Left renal pelvis (tissue), 4 donors: ENCODE measurements at places on chromosomes 3 and 15. TPM values are rescaled to one million over a fixed set of nuclear protein-coding genes. Genes with fewer than 3 reads are reported as not detected.

DNA sequence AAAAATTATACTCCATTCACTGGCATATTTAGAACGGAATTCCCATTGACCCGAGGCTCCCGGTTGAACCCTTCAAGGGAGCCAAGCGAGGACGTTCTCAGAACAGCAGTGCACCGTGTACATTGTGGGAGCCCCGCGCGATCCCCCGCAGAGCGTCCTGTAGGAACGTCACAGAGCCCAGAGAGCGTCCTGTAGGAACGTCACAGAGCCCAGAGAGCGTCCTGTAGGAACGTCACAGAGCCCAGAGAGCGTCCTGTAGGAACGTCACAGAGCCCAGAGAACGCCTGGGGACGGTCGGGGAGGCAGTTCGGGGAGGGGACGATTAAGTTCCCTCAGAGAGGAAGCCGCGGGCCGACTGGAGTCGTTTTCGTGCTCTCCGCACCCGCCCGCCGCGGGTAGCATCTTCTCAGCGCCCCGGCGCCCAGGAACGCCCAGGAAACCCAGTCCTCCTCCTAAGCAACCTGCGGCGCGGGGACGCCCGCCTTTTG is 506 bp upstream of the ATP1B3 start:
- peak; percentile 38 for DNase-seq

DNA sequence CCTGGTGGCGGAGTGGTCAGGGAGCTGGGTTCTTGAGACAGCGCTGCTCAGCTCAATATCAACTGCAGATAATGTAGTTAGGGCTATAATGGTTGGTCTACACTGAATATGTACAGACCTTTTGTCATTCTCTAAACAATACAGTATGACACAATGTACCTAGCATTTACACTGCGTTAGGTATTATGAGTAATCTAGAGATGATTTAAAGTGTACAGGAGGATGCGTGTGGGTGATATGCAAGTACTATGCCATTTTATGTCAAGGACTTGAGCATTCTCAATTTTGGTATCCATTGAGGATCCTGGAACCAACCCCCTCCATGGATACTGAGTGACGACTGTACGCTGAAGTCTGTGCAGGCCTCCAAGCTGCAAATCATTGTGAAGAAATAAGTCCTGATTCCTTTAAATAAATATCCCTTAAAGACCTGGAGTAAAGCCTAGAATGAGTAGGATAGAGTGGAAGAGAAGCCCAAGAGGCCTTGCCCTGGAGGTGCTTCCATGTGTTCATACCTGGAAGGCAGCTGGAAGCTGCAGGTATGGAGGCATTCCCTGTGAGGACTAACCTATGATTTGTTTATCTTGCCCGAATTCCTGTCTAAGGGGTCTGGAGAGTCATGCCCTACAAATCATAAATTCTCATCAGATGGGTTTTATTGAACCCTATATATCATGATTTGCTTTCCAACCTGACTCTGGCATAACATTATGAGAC is 15.7 kb upstream of the RTP1 start:
- DNase-seq: no peak

The GNAT1 gene
- polyA plus RNA-seq: not detected

The FEZF2 gene
- not detected for polyA plus RNA-seq

The MAGI1 gene
- polyA plus RNA-seq: 9.3 TPM

The AVEN gene
- 16.9 TPM for polyA plus RNA-seq

The GOLGA6L4 gene
- polyA plus RNA-seq: 30.0 TPM

- no peak for DNase-seq
These were observed 29.3 kb upstream of the SLC28A1 start for GRCh38 chr15:84855136-84855535.

The TMEM207 gene
- polyA plus RNA-seq: 0.42 TPM

- DNase-seq: no peak
These were observed 671.5 kb downstream of the FHIT start for GRCh38 chr3:60579734-60580133.

DNA sequence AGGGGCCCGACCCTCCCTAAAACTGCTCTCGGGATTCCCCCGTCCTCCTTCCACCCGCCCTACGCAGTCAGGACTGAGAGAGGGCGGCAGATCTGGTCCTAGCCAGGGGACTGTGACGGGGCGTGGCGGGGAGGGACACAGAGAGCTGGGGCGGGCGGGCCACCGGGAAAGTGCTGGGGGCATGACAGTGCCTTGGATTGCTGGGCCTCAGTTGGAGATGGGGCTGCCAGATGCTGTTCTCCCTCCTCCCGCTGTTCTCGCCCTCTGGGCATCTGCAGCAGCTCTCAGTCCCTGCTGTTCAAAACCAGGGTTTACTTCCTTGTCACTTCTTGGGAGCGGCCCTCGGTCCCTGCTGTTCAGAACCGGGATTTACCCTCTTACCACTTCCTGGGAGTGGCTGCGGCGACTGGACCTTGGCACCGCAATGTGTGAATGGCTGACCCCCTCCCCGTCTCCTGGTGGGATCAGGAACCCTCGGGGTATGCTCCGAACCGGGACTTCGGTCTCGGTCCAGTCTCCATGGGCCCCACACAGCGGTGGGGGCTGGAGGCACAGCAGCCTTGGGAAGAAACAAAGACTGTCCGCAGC is 1.8 kb upstream of the RPP25 start:
- DNase-seq: no peak

DNA sequence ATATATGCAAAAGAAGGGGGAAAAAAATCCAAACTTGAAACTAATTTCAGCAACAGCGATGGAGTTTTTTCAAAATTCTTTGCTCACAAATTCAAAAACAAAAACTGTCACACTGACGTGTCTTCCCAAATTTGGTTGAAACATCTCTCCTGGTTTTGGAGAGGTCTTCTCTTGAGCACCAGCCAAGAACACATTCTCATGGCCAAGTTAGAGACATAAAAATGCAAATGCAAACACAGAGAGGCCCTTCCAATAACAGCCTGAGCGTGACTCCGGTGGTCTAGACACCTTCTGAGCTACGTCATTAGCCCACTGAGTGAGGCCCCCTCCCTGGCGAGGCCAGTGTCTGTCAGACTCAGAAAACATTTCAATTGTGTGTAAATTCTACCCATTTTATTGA is 436.0 kb upstream of the PROK2 start:
- DNase-seq: no peak

DNA sequence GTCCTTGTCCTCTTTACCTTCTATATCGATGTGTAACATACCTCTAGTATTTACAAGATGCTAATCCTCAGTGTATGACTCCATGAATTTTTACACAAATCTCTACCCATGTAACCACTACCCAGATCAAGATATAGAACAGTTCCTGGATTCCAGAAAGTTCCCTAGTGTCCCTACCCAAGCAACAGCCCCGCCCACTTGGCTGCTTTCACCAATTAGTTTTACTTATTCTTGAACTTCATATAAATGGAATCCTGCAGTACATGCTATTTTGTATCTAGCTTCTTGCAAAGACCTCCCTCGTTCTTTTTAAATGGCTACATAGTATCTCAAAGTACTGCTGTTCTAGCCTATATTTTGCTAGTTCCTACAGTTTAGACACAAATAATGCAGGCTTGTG is 33.0 kb downstream of the CD276 start:
- no peak for DNase-seq

GRCh38 chr3:115248274-115248673 is 101.2 kb upstream of the ZBTB20 start:
- DNase-seq: no peak

DNA sequence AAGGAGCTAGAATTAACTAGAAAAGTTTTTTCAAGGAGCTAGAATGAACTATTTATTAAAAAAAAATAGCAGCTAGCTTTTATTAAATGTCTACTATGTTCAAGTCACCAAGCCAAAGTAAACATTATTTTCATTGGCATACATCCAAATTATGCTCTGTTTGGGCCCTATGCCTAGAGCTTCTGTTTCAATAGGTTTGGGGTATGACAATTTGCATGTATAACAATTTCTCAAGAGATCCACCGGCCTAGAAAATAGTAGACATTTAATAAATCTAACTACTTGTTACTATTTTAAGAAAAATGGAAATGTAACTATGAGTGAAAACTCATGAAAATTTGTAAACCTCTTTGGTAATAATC is 8.0 kb downstream of the GABRR3 start:
- no peak for DNase-seq

The SELENOS gene
- polyA plus RNA-seq: 70.9 TPM

DNA sequence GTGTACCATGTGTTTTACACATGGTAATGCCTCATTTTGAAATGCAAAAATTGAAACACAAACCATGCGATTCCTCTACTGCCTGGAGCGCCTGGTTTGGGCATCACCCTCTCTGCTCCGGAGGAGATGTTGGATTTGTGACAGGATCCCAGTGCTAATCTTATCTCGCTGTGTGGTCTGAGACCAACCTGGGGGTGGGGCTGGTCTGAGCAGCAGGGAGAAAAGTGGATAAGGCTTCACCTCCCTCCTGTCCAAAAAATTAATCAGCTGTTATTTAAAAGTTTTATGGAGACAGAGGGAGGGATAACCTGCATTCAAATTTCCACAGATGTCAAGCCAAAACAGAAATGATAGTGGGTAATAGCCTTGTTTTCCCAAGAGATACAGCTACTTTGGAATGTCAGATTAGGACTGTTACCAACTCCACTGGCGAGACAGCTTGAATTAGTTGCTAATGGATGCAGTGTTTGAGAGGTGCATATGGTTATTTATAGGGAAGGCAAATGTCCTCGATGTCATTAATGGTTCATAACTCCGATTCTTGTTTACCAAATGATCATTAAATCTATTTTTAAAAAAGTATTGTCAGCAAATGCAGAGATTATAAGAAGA is 54.0 kb upstream of the SKOR1 start:
- DNase-seq: no peak

The NRG4 gene
- 5.7 TPM for polyA plus RNA-seq

GRCh38 chr15:82132742-82133141 is 86.9 kb upstream of the MEX3B start:
- DNase-seq: no peak

The SORD gene
- polyA plus RNA-seq: 39.0 TPM

- DNase-seq: no peak
These were observed 389.0 kb upstream of the C2CD4B start for GRCh38 chr15:62553911-62554563.

GRCh38 chr15:73950479-73950830 is 24.2 kb downstream of the LOXL1 start:
- DNase-seq: no peak

The NMB gene
- polyA plus RNA-seq: 4.8 TPM

GRCh38 chr15:73746883-73747282 is 6.3 kb downstream of the INSYN1 start:
- DNase-seq: no peak

The THSD4 gene
- polyA plus RNA-seq: 43.0 TPM

GRCh38 chr3:127671523-127672428 is 976 bp upstream of the ABTB1 start:
- DNase-seq: no peak

DNA sequence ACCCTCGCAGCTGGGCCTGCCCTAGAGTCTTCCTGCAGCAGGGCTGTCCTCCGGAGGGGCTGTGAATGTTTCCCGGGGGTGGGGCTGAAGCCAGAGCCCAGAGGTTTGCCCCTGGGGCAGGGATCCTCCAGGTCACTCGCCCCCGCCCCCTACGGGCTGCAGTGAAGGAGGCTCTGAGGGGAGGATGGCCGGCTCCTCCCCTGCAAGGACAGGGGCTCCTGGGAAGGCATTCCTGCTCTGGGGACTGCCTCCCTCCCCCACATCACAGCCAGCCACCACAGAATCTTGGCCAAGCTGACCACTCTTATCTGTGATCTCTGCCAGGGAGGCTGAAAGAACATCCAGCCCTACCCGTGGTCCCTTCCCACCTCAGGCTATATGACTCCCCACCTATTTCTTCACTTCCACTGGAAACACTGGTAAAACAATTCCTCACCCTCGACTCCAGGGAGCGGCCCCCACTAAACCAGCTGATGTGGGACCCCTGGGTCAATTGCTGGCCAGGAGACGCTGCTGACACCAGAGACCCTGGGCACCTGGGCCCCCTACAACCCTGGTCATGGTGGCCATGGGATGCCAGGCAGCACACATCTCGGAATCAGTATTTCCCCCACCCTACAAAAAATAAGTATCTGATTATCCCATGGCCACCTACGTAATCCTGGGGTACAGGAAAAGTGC is 66.0 kb downstream of the HMCES start:
- DNase-seq: no peak
